ENCODE measurements at places on chromosomes 3 and 15.

GRCh38 chr3:100815583-100815982, 106.3 kb downstream of the TFG start:
- DNase-seq: no peak

DNA sequence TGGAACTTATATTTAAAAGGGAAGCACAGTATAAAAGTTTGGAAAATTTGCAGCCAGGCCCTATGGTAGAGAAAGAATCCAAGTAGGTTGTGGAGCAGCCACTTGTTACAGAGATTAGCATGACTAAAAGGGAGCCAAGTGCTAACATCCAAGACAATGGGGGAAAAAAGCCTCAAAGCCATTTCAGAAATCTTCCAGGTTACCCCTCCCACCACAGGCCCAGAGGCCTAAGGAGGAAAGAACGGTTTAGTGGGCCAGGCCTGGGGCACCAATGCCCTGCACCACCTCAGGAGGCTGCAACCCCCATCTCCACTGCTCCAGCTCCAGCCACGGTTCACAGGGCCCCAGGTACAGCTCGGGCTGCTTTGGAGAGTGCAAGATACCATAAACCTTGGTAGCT, 69.9 kb downstream of the IGF2BP2 start:
- no peak for DNase-seq

GRCh38 chr3:112627919-112628466, 12.9 kb downstream of the CCDC80 start:
- no peak for DNase-seq

DNA sequence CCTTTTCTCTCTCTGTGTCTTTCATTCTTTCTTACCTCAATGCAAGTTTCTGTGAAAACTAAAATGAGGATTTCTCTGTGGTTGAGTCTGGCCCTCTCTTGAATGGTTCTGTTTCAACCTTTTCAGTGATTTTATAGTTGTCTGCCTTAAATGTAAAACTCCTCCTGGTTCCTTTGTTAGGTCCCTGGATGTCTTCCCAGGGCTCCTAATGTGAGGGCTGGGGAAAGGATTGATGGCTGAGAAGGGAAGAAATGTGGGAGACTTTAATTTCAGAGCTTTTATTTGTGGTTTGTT, 90.6 kb upstream of the GRM7 start:
- DNase-seq: no peak

DNA sequence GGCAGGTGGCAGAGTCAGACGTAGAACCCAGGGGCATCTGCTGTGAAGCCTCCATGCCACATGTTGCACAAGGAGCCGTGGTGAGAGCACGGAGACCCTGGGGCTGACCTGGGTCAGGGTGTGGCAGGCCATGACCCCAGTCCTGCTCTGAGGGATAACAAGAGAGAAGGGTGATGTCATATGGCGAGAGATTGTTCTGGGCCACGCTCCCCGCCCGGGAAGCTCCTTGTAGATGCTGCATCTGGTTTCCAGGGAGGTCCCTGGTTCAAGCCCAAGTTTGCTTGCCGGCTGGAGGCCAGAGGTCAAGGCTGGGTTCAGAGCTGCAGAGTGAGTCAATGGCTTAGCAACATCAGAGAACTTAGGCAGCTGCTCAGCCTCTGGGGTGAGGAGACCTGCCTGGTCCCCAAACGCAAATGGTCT, 17.3 kb downstream of the FGD5 start:
- no peak for DNase-seq

GRCh38 chr15:69548395-69549180, 96.0 kb downstream of the RPLP1 start:
- DNase-seq: no peak

DNA sequence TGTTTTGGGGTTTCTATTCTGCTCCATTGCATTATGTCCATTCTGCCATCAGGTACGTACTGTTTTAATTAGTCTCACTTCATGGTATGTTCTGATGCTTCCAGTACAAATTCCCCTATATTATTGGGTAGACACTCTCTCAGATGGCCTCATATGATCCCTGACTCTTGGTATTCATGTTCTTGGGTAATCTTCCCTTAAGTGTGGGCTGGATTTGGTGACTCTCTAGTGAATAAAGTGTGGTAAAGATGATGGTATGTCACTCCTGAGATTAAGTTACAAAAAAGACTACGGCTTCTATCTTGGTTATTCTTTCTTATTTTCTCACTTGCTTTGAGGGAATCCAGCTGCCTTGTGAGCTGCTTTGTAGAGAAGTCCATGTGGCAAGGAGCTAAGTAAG, 89.6 kb upstream of the TBC1D5 start:
- no peak for DNase-seq

GRCh38 chr3:183393625-183394024, 34.8 kb downstream of the MCF2L2 start:
- DNase-seq: no peak

- DNase-seq: no peak
Observed at GRCh38 chr3:59839283-59839682, 789.5 kb upstream of the CFAP20DC start.

DNA sequence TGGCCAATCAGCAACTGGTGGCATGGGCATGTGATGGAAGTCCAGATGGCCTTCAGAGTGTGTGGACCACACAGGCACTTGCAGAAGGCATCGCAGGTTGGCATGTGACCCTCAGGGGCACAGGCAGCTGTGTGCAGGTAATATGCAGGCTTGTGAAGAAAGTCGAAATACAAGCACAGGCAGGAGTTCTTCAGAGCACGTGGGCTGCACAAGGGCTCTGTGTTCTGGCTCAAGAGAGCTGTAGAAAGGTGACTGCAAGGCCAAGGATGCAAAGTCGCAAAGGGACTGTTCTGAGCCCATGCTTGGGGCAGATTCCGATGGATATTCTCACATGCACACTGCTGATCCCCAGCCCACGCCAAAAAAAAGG, 8.3 kb downstream of the LRRC2 start:
- no peak for DNase-seq

DNA sequence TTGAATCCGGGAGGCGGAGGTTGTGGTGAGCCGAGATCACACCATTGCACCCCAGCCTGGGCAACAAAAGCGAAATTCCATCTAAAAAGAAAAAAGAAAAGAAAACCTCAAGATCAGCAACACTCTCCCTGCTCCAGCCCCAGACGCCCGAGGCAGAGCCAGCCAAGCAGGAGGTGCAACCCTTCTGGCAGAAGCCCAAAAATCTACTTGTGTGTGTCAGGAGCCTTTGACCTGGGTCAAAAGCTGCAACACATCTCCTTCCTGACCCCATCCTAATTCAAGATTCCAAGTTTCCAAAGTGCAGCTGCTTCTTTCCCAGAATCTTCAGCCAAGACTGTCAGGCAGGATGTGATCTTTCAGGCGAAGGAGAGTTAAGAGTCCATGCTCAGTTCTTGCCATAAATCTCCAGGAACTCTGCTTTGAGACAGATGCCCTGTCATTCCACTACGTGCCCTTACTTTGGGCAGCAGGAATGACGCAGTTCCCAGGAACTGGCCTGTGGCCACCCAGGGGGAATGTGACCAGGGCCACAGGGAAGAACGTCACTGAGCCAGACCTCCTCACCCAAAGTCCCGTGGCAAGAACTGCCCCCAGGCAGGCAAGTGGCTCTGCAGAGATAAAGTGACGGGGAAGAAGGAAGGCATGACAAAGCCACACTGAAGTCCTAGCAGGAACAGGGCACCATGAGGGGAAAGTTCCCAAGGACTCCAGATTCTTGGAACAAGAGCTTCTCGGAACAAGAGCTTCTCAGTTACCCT, 39.4 kb downstream of the SH3BP5 start:
- no peak for DNase-seq

DNA sequence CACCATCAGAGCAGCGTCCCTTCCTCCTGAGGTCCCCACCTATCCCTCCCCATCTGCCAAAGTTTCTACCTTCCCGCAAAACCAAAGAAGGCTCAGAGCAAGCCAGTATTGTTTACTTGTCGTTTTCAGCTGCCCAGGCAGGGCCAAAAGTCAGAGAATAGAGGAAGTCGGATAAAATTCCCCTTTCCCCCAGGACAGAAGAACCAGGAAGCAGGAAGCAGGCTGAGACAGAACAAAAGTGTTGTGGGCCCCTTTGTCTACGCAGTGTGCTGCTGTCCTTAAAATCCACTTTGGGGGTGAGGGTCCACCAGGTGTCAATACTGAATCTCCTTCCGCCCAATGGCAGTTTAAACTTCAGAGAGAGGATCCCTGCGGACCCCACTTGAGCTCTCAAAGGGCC, 18.5 kb upstream of the RPL32 start:
- DNase-seq: no peak

- DNase-seq: no peak
Observed at GRCh38 chr15:71129669-71130068, 14.4 kb downstream of the THSD4 start.

- DNase-seq: no peak
Observed at GRCh38 chr3:168116279-168116678, 20.6 kb upstream of the GOLIM4 start.

DNA sequence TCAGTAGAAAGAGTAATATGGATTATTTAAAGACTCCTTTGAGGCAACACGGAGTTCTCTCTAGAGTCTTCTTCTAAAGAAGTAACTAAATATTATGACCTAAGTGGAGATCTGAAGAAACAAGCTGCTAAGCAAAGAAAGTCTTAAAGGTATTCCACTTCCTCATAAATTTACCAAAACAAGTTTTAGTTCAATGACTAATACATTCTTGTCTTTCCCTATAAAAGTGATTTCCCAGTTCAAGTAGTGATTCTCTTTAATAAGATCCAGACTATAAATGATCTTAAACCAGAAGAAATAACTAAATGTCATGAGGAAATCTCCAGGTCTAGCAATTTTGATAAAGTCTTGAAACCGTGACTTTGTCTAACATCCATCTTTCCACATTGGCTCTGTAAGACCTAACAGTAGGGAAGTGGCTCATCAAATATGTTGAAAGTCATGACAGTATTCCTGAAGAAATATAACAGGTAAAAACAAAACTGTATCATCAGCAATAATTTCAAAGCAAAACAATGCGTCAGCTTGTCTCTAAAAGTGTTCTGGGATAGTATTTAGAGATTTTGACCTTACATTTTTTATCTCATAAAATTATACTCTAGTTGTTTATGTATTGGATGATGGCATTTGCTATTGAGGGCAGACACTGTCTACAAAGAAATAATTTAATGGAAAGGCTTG, 51.8 kb upstream of the NEDD4 start:
- no peak for DNase-seq

All from DMS79 treated with DMSO at 0.1 percent for 48 hours (cell line).